Stimulated activated CD8-positive, alpha-beta memory T cell treated with anti-CD3 and anti-CD28 coated beads, Interleukin-4, amount 100 ng/mL, for 48 hours (primary cell): ENCODE measurements at places on chromosomes 5 and 9.

- DNase-seq, result no peak
Observed at GRCh38 chr9:133597316-133597957, 11.8 kb downstream of the FAM163B start.

- DNase-seq, result no peak
Observed at GRCh38 chr9:15469406-15469805, 41.4 kb downstream of the PSIP1 start.

DNA sequence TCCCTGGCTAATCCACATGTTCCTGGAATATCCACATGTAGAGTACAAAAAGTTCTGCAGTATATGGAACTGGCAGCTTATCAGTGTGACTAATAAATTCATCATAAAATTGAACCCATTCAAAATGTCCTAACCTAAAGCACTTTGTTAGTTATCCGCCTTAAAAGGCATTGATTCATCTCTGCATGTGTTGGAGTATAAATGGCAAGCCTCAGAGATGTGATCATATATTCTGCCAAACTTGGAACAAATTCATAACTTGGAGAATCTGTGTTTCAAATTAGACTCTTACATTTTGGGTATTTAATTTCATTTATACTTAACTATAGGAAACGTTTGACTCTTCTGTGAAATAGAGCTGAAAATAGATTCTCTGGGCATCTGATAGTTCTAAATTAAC is 25.2 kb upstream of the NREP start:
- DNase-seq, result no peak

DNA sequence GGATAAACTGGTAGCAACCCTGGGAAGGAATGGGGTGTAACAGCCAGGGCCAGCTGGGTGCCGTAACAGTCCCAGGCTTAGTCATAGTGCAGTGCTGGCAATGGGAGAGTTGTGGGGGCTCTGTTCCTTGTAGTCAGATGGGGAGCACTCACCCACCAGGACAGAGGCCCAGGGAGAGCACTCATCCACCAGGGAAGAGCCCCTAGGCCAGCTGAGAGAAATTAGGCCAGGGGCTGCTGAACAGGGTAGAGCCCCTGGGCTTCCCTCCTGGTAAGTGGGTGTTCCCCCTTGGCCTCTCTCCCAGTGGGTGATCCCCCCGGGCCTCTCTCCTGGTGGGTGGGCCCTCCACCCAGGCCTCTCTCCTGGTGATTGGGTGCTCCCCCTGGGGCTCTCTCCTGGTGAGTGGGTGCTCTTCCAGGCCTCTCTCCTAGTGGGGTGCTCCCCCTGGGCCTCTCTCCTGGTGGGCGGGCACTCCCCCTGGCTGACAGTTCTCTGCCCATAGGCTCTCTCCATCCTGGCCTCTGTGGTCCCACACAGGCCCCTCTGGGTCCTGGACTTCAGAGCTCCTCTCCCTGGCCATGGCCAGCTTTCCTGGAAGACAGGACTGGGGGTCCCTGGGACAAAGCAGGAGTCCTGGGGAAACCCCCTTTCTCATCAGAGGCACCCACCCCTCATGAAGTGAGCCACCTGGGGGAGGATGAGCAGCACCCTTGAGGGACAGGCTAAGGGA is 13.4 kb downstream of the FGD3 start:
- peak; percentile 22 for DNase-seq

GRCh38 chr5:144177548-144177947 is 6.9 kb downstream of the KCTD16 start:
- no peak for DNase-seq

- DNase-seq, result no peak
Observed at GRCh38 chr5:95788493-95788892, 34.0 kb downstream of the GLRX start.
